ENCODE measurements at places on chromosomes 5 and 9.
A peak's percentile ranks its signal among the peaks of the same experiment; 100 is the strongest.

DNA sequence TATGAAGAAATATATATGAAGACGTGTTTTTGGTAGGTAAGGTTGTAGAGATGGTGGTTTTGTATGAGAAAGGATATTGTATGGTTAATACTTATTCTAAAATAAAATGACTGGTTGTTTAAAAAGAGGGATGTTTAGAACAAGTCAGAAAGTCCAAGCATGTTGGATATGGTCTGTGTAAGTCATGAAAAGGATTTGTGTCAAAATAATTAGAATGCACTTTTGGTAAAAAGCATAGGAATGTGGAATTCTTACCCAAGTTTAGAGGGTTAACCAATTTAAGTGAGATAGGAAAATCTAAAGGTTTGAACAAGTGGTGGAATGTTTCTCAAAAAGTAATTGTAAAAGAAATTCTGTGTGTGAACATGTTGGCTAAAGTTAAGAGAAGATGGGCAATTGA, 1556.5 kb upstream of the C9orf72 start:
- no peaks in the 10 kb centered on the region for H3K36me3 ChIP-seq
- no peaks in the 10 kb centered on the region for H3K4me1 ChIP-seq
- H3K27ac ChIP-seq, result no peak overlapping the region
- H3K4me3 ChIP-seq, result no peak overlapping the region
- H3K27me3 ChIP-seq, result no peaks in the 10 kb centered on the region

DNA sequence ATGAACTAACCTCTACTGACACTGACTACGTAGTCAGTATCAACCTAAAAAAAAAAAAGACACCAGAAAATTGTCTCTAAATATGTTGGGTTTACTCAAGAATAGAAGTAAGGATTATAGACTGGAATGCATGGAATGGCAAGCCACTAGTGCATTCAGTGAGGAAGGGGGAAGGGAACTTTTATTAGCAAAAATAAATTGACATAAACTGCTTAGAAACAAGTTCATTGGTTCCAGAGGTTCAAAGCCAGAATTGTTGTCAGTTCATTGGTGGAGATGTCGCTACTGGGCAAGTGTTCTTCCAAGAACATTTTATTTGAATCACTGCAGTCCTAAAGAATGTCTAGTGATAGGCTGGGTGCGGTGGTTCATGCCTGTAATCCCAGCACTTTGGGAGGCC, 26.1 kb upstream of the AOPEP start:
- H3K4me3 ChIP-seq, result no peak overlapping the region
- no peak for DNase-seq

DNA sequence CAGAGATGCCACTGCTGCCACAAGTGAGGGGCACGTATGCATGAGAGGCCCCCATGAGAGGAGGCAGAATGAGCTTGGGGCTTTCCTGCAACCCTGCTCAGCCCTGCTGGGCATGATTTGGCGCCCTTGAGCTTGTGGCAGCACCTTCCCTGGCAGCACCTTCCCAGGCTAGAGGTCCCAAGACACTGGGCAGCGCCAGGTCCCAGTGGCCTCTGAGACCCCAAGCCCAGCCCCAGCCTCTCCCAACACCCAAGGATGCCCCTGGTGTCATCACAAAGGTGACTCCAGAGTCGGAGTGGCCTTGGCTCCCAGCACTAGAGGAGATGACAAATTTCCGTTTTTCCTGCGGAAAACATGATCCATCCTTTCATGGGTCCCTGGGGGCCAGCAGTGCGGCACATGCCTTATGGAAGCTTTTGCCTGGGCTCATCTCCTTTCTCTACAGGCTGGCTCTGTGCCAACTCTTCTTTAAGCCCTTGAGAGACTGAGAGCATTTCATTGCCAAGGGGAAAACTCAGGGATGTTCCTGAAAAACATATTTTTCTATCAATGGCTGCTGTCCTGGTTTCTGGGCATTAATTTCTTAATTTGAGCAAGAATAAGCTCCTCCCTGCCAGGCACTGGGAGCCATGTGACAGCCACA, 77.1 kb upstream of the ADAMTS2 start:
- H3K27me3 ChIP-seq, result no peaks in the 10 kb centered on the region
- no peak overlapping the region for H3K27ac ChIP-seq
- DNase-seq, result no peak
- no peak overlapping the region for H3K4me3 ChIP-seq
- no peaks in the 10 kb centered on the region for H3K4me1 ChIP-seq
- no peaks in the 10 kb centered on the region for H3K36me3 ChIP-seq

GRCh38 chr5:179798771-179799643, 5.2 kb downstream of the LTC4S start:
- H3K36me3 ChIP-seq, result peaks cover 43% of the 10 kb centered on the region
- DNase-seq, result no peak
- H3K27me3 ChIP-seq, result no peaks in the 10 kb centered on the region
- H3K4me1 ChIP-seq, result peaks cover 23% of the 10 kb centered on the region
- no peak overlapping the region for H3K4me3 ChIP-seq

DNA sequence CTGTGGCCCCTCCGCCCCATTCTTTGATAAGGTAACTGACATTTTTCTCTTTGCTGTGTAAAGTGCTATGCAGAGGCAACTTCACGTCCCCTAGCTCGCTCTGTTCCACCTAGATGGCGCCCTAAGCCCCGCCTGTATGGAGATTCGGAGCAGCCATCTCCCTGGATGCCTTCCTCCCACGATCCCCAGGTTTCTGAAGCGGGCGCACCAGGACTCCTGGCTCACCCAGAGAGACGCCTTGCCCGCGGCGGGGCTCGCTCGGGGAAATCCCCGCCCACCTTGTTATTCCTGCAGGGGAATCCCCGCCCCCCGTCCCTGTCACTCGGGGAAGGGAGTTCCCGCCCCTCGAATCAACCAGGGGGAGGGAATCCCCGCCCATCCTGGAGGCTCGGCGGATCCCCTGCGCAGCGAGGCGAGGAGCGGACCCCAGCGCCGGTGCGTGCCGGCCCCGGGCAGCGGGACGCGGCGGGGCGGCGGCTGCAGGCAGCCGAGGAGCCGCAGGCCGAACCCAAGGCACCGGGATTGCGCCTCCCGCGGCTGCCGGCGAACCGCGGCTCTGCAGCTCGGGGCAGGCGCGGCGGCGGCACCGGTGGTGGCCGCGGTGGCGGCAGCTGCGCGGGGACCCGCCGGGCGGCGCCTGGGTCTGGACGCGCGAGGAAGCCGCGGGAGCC, at the start of gene PDZD2:
TSS of gene PDZD2 (plus strand) at position 384 of the 671 bp plus-strand sequence.
- no peaks in the 10 kb centered on the region for H3K36me3 ChIP-seq
- no peak for DNase-seq
- H3K27ac ChIP-seq, result peak within 1 kb of the TSS; percentile 68

- no peak for DNase-seq
- H3K27ac ChIP-seq, result no peak overlapping the region
- no peaks in the 10 kb centered on the region for H3K36me3 ChIP-seq
- H3K4me3 ChIP-seq, result no peak overlapping the region
- H3K4me1 ChIP-seq, result no peaks in the 10 kb centered on the region
- H3K27me3 ChIP-seq, result no peaks in the 10 kb centered on the region
Observed at GRCh38 chr5:29238115-29238514, 1955.4 kb upstream of the CDH6 start.

GRCh38 chr5:134581241-134581981, 51.2 kb downstream of the SAR1B start:
- peaks cover 9% of the 10 kb centered on the region for H3K4me1 ChIP-seq
- H3K27me3 ChIP-seq, result no peaks in the 10 kb centered on the region

GRCh38 chr9:6433410-6433809, 20.4 kb downstream of the UHRF2 start:
- H3K36me3 ChIP-seq, result no peaks in the 10 kb centered on the region
- no peak overlapping the region for H3K4me3 ChIP-seq
- H3K4me1 ChIP-seq, result peaks cover 19% of the 10 kb centered on the region
- no peaks in the 10 kb centered on the region for H3K27me3 ChIP-seq
- no peak for DNase-seq

- H3K36me3 ChIP-seq, result no peaks in the 10 kb centered on the region
- H3K4me3 ChIP-seq, result no peak overlapping the region
- no peak for DNase-seq
- H3K27me3 ChIP-seq, result no peaks in the 10 kb centered on the region
Observed at GRCh38 chr5:160442824-160443431, 21.3 kb downstream of the PTTG1 start.

DNA sequence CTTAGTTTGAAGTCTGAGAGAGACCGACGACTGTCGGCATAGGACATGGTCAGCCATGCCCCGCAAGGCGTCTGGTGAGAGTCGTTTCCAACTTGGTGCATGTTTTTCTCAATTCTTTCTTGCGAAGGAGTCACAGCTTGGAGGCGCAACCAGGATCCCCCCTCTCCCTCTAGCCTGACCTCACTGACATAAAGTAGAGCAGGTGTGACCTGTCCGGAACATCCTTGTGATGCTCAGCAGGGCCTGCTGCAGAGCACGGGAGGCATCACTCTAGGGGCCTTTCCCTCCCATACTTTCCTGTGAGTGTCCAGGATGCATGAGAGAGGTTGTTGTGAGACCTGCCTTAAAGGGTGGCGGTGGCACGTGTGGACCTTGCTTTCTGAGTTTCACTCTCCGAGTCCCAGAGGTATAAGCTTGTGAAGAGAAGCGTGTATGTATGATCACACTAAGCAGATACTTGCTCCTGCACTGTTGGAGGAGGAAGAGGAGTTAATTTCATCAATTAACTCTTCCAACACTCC, 5.0 kb downstream of the TENT4A start:
- H3K4me3 ChIP-seq, result no peak overlapping the region
- no peaks in the 10 kb centered on the region for H3K27me3 ChIP-seq
- peak; percentile 53 for DNase-seq
- no peaks in the 10 kb centered on the region for H3K36me3 ChIP-seq
- H3K27ac ChIP-seq, result no peak overlapping the region

GRCh38 chr9:23145467-23145866, 680.6 kb downstream of the ELAVL2 start:
- H3K27ac ChIP-seq, result no peak overlapping the region
- H3K27me3 ChIP-seq, result no peaks in the 10 kb centered on the region
- no peaks in the 10 kb centered on the region for H3K4me1 ChIP-seq
- H3K36me3 ChIP-seq, result no peaks in the 10 kb centered on the region

DNA sequence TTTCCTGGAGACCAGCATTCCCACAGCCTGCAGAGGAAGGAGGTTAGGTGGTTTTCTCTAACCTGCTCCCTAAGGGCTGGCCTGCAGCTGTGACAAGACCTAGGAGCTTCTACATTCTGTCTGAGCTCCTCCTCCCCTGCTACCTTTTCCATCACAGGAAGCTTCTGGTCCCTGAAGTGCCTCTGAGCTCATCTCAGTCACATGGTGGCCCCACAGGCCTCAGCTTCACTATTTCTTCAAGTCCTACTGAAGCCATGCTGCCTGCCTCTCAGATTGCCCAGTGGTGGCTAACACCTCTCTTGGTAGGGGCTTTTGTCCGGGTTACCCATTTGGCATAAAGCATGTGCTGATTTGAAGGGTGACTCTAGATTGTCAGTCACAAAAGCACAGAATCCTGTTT, 259.4 kb downstream of the CRB2 start:
- no peak for DNase-seq
- H3K36me3 ChIP-seq, result no peaks in the 10 kb centered on the region
- no peaks in the 10 kb centered on the region for H3K4me1 ChIP-seq
- H3K27me3 ChIP-seq, result no peaks in the 10 kb centered on the region
- no peak overlapping the region for H3K4me3 ChIP-seq

DNA sequence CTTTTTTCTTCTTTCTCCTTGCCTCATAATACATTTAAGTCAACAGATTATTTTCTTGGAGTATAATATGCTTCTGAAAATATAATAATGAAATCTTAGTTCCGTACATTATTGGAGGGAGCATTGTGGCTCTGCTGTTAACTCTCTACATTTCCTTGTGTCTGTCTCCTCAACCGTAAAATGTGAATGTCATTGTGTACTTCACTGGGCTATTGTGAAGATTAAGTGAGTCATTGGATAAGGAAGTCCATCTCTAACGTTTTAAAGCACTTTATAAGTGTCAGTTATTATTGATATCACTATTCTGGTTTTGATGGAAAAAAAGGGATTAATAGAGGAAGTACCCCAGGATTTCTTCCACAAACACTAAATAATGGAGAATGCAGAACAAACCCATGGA, 304.5 kb upstream of the RFX3 start:
- H3K4me3 ChIP-seq, result no peak overlapping the region
- no peaks in the 10 kb centered on the region for H3K4me1 ChIP-seq
- no peak for DNase-seq
- peaks cover 3% of the 10 kb centered on the region for H3K36me3 ChIP-seq

DNA sequence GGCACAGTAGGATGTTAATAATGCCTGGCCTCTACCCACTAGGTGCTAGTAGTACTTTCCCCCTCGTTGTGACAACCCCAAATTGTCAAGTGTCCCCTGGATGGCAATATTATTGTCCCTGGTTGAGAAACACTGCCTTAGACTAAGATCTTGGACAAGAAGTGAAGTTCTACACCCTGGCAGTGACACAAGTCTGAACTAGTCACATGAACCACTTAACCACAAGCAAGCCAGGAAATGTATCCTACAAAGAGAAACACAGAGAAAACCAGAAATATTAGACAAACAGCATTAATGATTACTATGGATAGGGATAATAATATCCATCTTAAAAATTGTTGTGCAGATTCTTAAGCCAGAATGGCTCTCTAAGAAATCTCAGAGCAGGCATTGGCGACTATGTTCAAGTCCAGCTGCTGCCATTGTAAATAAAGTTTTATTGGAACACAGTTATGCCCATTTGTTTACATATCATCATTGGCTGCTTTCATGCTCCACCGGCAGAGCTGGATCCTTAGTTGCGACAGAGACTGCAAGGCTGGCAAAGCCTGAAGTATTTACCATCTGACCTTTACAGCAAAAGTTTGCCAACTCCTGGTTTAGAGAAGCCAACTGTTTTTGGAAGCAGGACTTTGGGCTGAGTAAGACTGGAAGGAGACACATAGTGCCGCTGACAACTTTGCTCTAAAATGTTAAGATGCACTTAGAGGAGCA, 80.8 kb downstream of the NTRK2 start:
- no peaks in the 10 kb centered on the region for H3K4me1 ChIP-seq
- no peak for DNase-seq
- H3K27ac ChIP-seq, result no peak overlapping the region
- H3K36me3 ChIP-seq, result no peaks in the 10 kb centered on the region

DNA sequence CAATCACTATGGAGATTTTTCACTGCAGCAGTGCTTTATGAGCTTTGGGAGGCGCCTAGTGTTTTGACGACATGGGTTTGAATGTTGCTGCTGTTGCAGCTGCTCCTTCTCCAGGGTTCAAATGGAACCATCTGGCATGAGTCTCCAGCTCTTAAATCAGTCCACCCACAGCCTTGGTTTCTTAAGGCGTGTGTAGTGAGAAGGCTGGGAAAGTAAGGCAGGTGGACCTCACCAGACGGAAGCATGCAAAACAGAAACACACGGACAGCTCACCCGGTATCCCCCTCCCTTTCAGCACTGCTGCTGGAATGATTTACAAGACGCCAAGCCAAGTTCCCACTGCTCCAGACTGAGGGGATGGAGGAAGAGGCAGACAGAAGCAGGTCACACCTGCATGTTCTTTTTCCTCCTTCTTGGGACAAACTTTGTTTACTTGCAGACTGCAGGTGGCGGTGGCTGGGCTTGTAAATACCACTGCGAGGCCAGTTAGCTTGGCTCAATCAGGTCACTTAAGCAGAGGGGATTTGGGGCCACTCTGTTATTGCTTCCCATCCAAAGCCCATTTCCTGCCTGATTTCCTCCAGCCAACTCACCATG, 47.4 kb downstream of the ADAM19 start:
- no peak overlapping the region for H3K27ac ChIP-seq
- H3K27me3 ChIP-seq, result no peaks in the 10 kb centered on the region
- no peaks in the 10 kb centered on the region for H3K4me1 ChIP-seq
- no peak for DNase-seq

All from ascending aorta (tissue), 2 donors.